ENCODE measurements at places on chromosomes 5 and 9.

DNA sequence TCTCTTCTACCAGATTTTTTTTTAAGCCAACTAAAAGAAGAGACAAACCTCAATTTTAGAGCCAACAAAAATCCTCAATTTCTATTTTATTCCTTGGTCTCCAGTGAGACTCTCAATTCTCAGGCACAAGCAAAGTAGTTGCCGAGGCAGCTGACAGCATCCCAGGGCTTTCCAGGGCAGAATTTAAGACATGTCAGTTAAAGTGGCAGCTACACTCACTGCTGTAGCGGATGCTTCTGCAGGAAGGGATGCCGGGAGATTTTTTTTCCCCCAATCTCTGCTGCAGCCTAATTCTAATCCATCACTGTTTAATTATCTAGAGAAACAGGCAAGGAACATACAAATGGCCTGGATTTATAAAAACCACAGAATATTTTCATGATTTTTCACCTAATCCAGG, 57.0 kb downstream of the TTC39B start:
- DNase-seq = peak; percentile 8

DNA sequence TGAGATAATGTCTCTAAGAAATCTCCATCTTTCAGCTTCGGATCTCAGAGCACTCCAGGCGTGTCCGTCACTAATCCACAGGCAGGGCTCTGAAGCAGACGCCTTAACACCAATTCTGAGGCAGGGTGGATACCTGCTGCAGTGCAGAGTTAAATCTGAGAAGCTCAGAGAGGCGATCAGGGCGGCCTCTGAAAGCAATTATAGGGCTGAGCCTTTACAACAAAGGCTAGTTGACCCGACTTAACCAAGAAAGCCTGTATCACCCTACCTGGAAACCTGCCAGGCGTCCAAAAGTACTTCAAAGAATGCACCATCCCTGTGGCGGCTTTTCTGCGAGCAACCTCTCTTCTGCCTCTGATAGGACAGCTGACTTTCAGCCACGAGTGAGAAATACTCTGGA, 134.8 kb upstream of the MSX2 start:
- DNase-seq = no peak

GRCh38 chr5:160619381-160619780, 197.7 kb downstream of the PTTG1 start:
- no peak for DNase-seq

GRCh38 chr9:32574858-32575257, 1.9 kb upstream of the NDUFB6 start:
- DNase-seq = no peak

DNA sequence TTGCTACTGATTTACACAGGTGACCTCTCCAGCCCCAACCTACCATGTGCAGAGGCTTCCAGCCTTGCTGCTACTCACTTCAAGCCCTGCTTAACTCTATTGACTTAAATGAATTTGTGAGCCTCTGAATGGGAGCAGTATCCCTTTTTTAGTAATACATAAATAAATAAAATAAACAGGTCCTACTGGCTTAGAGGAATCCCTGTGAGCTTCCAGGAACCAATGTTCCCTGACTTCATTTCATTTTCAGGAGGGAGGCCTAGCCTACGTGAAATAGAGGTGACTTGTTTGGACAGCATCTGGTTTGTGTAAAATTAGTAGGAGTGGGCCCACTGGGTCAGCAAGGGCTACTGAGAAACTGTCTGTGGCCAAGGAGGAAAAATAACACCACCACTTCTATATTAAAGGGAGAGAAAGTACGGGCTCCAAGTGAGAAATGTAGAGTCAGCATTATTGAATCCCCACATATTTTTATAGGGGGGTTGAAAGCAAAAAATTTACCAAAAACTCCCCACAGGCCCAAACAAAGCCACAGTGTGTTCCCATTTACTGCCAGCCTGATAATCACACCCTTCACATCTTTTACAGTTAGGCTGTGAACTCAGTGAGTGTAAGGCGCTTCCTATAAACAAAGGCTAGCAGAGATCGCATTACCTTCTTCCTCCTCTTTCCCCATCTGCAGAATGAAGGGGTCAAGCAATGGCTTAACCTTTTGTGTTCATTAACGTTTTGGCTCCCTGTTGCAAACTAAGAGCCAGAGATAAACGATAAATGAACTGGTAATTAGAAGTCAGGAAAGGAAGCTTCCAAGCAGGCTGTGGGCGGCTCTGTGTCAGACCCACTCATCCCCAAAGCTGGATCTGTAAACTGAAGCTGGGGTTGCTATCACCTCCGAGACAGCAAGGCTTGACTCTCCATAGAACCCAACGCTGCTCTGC, 138.8 kb upstream of the LIFR start:
- DNase-seq = no peak

Data from fibroblast of pulmonary artery (primary cell).